ENCODE measurements at places on chromosomes 12 and 14. TPM values are rescaled to one million over a fixed set of nuclear protein-coding genes. Genes with fewer than 3 reads are reported as not detected.
A peak's percentile ranks its signal among the peaks of the same experiment; 100 is the strongest.

AICDA gene
- not detected for total RNA-seq

CCDC60 gene
- not detected for total RNA-seq

OR4K2 gene
- not detected for total RNA-seq

ETFBKMT gene
- 2.2 TPM for total RNA-seq

RNASE3 gene
- total RNA-seq = not detected

NAV3 gene
- 4.1 TPM for total RNA-seq

SOAT2 gene
- not detected for total RNA-seq

ZDHHC22 gene
- total RNA-seq = not detected

APOF gene
- not detected for total RNA-seq

PIGH gene
- 19.0 TPM for total RNA-seq

CACNA1C gene
- total RNA-seq = not detected

- H3K27ac ChIP-seq = no peak overlapping the region
- no peaks in the 10 kb centered on the region for H3K36me3 ChIP-seq
- no peaks in the 10 kb centered on the region for H3K27me3 ChIP-seq
- no peak overlapping the region for H3K4me3 ChIP-seq
- H3K4me1 ChIP-seq = no peaks in the 10 kb centered on the region
Measured at GRCh38 chr12:1006255-1006654, 15.2 kb downstream of the ERC1 start.

DNA sequence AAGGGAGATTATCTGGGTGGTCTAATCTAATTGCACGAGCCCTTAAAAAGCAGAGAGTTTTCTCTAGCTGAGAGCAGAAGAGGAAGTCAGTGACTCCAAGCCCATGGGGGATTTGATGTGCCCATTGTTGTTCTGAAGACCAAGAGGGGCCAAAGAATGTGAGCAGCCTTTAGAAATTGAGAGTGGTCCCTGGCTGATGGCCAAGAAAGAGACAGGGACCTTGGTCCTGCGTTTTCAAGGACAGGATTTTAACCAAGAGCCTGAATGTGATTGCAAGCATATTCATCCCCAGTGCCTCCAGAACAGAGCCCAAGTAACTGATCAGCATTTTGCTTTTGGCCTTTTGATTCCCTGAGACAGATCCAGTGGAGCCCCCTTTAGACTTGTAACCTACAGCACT, 1353.9 kb downstream of the AACS start:
- H3K27me3 ChIP-seq = no peaks in the 10 kb centered on the region
- DNase-seq = no peak
- no peaks in the 10 kb centered on the region for H3K4me1 ChIP-seq
- H3K27ac ChIP-seq = no peak overlapping the region
- H3K36me3 ChIP-seq = no peaks in the 10 kb centered on the region

- no peak overlapping the region for H3K27ac ChIP-seq
- H3K4me3 ChIP-seq = no peak overlapping the region
- no peaks in the 10 kb centered on the region for H3K4me1 ChIP-seq
- no peaks in the 10 kb centered on the region for H3K36me3 ChIP-seq
- H3K27me3 ChIP-seq = no peaks in the 10 kb centered on the region
Measured at GRCh38 chr12:14315501-14315900, 50.0 kb upstream of the ATF7IP start.

DNA sequence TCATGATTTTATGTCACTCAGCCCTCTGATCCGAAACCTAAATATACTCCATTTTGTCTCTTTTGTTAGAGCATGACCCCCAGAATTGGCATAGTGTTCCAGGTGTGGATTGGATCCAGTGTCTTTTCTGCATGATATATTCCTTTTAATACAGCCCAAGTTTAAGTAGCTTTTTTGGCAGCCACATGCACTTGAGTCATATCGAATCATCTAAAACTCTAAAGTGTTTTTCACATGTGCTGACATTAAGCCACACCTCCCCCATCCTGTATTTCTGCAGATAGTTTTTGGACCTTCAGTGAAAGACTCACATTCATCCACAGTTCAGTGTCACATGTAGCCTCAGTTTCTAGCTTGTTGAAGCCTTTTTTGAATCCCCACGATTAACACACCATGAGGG, 30.6 kb downstream of the BORCS5 start:
- no peak overlapping the region for H3K4me3 ChIP-seq
- H3K4me1 ChIP-seq = peaks cover 8% of the 10 kb centered on the region
- H3K27me3 ChIP-seq = no peaks in the 10 kb centered on the region
- H3K27ac ChIP-seq = no peak overlapping the region
- no peaks in the 10 kb centered on the region for H3K36me3 ChIP-seq

DNA sequence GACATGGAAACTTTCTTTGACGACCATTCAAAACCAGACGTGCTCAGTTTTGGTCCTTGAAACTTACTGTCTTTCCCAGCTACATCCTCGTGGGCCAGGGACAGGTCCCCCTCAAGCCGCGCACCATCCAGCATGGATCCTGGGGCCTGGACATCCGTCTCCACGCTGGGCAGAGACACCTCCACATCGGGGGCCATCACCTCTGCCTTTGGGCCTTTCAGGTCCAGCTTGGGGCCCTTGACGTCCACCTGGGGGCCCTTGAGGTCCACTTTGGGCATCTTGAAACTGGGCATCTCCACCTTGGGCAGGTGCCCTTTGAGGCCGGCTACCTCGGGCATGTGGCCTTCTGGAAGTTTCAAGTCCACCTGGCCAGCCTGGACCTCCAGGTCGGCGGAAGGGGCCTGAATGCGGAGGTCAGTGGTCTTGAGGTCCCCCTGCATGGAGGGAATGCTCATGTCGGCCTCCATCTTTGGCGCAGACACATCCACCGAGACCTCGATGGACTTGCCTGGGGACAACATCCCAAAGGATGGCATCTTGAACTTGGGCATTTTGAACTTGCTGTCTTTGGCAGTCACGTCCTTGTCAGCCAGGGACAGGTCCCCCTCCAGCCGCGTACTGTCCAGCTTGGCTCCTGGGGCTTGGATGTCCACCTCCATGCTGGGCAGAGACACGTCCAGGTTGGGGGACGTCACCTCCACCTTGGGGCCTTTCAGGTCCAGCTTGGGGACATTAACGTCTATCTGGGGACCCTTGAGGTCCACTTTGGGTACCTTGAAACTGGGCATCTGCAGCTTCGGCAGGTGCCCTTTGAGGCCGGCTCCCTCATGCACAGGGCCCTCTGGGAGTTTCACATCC, 17.1 kb downstream of the PLD4 start:
- peaks cover 17% of the 10 kb centered on the region for H3K36me3 ChIP-seq
- H3K4me1 ChIP-seq = no peaks in the 10 kb centered on the region
- no peaks in the 10 kb centered on the region for H3K27me3 ChIP-seq
- H3K27ac ChIP-seq = no peak overlapping the region
- H3K4me3 ChIP-seq = no peak overlapping the region
- no peak for DNase-seq

DNA sequence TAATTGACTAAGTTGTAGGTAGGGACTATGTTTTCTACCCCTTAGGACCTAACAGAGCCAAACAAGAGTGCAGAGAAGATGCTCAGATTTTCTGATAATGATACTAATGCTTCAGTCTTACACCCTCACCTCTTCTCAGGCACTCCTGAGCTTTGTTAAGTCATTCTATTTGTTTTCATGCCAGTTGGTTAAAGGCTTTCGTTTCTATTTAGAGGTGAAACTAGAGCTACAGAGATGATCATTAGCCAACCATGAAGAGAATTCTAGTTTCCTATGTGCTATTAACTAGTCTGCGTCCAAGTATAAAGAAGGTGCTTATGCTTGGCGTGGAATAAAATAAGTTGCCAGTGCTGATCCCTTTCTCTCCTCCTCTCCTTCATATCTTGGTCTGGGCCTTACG, 34.6 kb upstream of the PYGL start:
- no peaks in the 10 kb centered on the region for H3K27me3 ChIP-seq
- no peaks in the 10 kb centered on the region for H3K4me1 ChIP-seq
- no peaks in the 10 kb centered on the region for H3K36me3 ChIP-seq

- peaks cover 39% of the 10 kb centered on the region for H3K27me3 ChIP-seq
- no peak for DNase-seq
- peaks cover 44% of the 10 kb centered on the region for H3K4me1 ChIP-seq
- H3K4me3 ChIP-seq = no peak overlapping the region
Measured at GRCh38 chr14:94113490-94113889, 3.0 kb downstream of the IFI27 start.

- peaks cover 9% of the 10 kb centered on the region for H3K4me1 ChIP-seq
- H3K27ac ChIP-seq = no peak overlapping the region
- no peak overlapping the region for H3K4me3 ChIP-seq
- no peak for DNase-seq
- no peaks in the 10 kb centered on the region for H3K27me3 ChIP-seq
Measured at GRCh38 chr14:95425369-95426115, 90.9 kb downstream of the SYNE3 start.

- H3K36me3 ChIP-seq = peaks cover 74% of the 10 kb centered on the region
- peaks cover 47% of the 10 kb centered on the region for H3K4me1 ChIP-seq
- H3K27ac ChIP-seq = peak overlapping the region; percentile 93
- DNase-seq = no peak
- peak overlapping the region; percentile 75 for H3K4me3 ChIP-seq
Measured at GRCh38 chr12:6935371-6936193, 7.8 kb downstream of the ATN1 start.

GRCh38 chr12:127165567-127166392, 1101.2 kb upstream of the TMEM132C start:
- H3K36me3 ChIP-seq = peaks cover 5% of the 10 kb centered on the region
- H3K27ac ChIP-seq = no peak overlapping the region
- H3K4me3 ChIP-seq = no peak overlapping the region
- peak; percentile 76 for DNase-seq
- no peaks in the 10 kb centered on the region for H3K4me1 ChIP-seq

GRCh38 chr12:52680363-52680762, at the start of gene KRT1:
Gene KRT1 (minus strand): TSS chr12:52680407. CDS start chr12:52680348, 59 bp downstream.
- H3K4me1 ChIP-seq = no peaks in the 10 kb centered on the region
- no peaks in the 10 kb centered on the region for H3K36me3 ChIP-seq
- H3K27me3 ChIP-seq = peaks cover 24% of the 10 kb centered on the region
- no peak within 1 kb of the TSS for H3K4me3 ChIP-seq

DNA sequence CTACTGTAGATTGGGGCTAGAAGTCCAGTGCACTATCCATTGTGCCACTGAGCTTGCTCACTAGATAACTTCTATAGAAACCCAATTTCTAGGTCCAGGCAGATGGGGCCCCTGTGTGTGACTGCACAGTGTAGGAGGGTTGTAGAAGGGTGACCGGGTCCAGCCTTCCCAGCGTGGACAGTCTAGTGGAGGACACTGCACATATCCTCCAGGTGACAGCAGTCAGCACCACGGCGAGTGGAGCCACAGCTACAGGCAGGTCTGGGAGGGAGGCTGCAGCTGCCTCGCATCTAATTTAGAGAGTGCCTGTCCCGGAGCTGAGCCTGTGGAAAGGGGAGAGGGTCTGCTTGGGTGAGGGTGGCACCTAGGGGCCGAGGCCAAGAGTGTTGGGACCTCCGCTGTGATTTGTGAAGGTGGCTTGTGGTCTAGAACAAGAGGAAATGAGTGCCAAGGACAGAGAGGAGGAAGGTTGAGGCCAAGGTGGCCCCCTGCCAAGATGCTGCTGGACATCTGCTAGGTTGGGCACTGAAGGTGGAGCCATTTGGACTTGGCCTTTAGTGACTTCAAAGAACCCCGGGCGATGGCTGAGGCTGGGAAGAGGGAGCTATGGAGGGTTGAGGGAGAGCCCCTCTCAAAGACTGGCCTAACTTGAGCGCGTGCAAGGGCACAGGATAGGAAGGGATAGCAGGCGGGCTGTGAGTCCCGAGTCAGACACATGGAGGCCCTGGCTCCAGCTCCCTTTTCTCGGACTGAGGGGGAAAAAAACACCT, 46.0 kb upstream of the TRAF3 start:
- peaks cover 22% of the 10 kb centered on the region for H3K36me3 ChIP-seq
- H3K27me3 ChIP-seq = no peaks in the 10 kb centered on the region
- H3K4me3 ChIP-seq = no peak overlapping the region

DNA sequence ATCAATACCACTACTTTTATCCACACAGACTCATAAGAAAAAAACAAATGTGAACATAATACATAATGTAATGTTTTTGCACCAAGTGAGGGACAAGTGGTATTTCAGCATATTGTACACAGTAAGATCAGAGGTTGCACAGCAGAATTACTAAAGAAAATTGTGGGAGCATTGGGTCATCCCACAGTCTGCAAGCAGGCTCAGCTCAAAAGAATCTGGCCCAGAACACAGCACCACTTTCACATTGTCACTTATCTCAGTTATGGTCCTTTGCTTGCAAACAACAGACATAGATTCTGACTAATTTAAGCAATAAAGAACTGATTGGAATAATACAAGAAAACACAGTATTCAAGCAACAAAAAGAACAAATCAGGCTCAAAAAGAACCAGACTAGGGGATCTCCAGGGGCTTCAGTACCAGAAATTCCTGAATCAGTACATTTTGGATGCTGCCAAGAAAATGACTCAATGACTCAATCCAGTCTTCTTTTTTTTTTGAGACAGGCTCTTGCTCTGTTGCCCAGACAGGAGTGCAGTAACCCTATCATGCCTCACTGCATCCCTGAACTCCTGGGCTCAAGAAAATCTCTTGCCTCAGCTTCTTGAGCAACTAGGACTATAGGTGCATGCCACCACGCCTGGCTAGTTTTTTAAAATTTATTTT, 42.9 kb upstream of the EEA1 start:
- H3K36me3 ChIP-seq = peaks cover 8% of the 10 kb centered on the region
- DNase-seq = no peak
- no peak overlapping the region for H3K4me3 ChIP-seq
- H3K27ac ChIP-seq = no peak overlapping the region

GRCh38 chr12:51269174-51270066, 795 bp downstream of the SMAGP start:
- H3K27ac ChIP-seq = peak overlapping the region; percentile 95
- no peaks in the 10 kb centered on the region for H3K27me3 ChIP-seq
- H3K36me3 ChIP-seq = peaks cover 54% of the 10 kb centered on the region
- H3K4me1 ChIP-seq = peaks cover 27% of the 10 kb centered on the region

DNA sequence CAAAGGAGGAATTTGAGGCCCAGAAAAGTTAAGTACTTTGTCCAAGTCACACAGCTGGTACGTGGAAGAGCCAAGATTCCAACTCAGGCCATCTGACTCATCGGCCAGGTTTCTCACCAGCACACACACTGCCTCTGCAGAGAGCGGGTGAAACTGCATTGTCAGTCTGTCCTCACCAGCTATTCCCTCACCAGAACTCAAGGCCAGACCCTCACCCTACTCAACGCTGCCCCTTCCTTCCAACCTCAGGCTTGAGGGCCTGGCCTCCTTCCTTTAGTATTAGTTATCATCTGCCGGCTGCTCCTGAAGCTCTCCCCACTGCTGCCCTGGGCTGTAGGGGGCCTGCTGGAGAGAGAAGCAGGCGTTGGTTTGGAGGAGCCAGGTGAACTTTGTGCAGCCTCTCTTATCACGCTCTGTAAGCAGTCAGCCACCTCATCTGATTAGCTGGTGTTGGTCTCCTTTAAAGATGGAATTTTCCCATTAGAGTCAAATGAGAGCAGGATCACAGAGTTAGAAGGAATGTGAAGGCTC, 16.6 kb upstream of the PLEK2 start:
- peak overlapping the region; percentile 58 for H3K27ac ChIP-seq
- peaks cover 25% of the 10 kb centered on the region for H3K27me3 ChIP-seq
- H3K36me3 ChIP-seq = no peaks in the 10 kb centered on the region
- H3K4me1 ChIP-seq = peaks cover 12% of the 10 kb centered on the region

- DNase-seq = peak; percentile 89
- H3K27me3 ChIP-seq = no peaks in the 10 kb centered on the region
- peak overlapping the region; percentile 97 for H3K27ac ChIP-seq
Measured at GRCh38 chr12:108734200-108734906, 3.0 kb upstream of the CORO1C start.

DNA sequence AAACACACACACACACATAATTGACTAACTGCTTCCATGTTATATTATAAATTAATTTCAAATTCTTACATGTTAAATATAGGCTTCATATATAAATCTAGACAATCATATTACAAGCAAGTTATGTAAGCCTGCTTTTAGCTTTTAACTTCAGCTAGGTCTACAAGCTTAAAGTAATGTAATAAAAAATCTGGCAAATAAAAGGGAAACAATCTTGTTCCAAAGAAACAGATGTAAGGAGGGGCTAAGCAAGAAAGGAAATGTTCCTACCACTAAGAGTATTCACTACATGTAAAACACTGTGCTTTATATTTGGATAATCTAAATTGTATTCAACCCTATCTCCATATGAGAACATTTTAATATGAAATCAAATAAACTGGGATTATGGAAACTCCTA, 110.4 kb downstream of the SLC6A15 start:
- no peaks in the 10 kb centered on the region for H3K36me3 ChIP-seq
- no peak overlapping the region for H3K4me3 ChIP-seq
- H3K27me3 ChIP-seq = no peaks in the 10 kb centered on the region
- H3K27ac ChIP-seq = no peak overlapping the region

Data from Calu3 (cell line).